ENCODE measurements at places on chromosomes 2 and 18.

GRCh38 chr2:9965119-9965822, 13.8 kb downstream of the GRHL1 start:
- DNase-seq, result no peak

- no peak for DNase-seq
Measured at GRCh38 chr2:12834239-12834638, 117.5 kb downstream of the TRIB2 start.

GRCh38 chr2:180376066-180376465, 369.0 kb upstream of the CWC22 start:
- DNase-seq, result no peak

GRCh38 chr2:181025004-181025403, 44.6 kb downstream of the UBE2E3 start:
- DNase-seq, result no peak

DNA sequence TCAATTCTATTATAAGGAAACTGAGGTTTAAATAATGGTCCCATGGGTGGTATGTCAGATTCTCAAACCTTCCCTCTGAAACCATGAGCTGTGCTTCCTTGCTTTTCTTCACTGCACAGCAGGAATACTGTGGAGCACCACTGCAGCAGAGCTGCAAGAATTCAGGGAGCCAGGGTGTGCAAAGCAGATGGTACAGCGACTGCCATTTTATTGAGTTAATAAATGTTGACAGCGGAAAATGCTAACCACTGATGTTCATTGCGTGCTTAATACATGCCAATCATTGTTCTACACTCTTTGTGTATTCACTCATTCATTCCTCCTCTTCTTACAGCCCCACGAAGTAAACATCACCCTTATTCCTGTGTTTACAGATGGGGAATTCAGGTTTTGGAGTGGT, 152.2 kb upstream of the THSD7B start:
- no peak for DNase-seq

DNA sequence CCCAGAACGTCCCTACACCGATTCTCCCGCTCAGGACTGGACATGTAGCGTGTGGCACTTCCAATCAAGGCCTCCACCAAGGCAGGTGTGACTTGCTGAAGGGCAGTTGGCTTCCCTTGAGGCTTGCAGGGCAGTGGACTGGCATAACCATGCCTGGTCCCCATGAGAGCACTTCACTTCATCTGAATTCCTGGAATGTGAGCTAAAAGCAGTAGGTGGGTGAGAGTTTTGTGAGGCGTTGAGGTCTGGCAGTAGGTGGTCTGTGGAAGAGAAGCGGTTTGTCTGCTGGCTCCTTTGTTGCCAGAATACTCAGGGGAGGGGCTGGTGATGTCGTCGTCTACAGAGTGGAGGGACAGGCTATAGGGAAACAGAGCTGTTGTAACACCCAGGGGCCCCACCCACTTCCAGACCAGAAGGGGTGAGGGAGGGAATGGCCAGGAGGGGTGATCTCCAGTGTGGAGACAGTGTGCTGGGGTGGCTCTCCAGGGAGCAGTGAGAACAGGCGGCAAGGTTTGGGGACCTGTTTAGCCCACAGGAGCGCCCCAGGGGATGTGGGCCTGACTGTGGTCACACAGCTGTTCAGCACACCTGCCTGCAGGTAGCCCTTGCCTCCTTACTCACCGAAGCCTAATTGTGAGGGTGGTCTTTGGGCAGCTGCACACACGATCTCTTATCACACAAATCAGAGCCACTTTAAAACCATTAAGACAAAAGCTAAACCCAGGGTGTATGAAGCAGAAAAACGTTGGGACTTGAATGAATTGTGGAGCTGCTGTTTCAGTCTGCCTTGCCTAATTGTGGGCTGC, 21.5 kb upstream of the ALKAL2 start:
- no peak for DNase-seq

GRCh38 chr2:157246765-157247407, 10.6 kb upstream of the GALNT5 start:
- DNase-seq, result no peak

DNA sequence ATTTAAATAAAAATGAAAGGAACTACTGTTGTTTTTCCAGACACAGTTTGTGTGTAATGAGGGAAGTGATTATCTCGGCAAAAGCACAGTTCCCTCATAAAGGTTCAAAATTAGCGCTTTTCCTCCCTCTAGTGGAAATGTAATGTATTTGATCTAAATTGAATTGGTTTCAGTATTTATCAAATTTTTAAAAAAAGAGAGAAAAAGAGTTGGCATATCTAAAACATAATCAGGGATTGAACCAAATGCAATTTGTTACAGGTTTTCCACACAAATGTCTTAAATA, 37.5 kb downstream of the CMPK2 start:
- DNase-seq, result no peak

DNA sequence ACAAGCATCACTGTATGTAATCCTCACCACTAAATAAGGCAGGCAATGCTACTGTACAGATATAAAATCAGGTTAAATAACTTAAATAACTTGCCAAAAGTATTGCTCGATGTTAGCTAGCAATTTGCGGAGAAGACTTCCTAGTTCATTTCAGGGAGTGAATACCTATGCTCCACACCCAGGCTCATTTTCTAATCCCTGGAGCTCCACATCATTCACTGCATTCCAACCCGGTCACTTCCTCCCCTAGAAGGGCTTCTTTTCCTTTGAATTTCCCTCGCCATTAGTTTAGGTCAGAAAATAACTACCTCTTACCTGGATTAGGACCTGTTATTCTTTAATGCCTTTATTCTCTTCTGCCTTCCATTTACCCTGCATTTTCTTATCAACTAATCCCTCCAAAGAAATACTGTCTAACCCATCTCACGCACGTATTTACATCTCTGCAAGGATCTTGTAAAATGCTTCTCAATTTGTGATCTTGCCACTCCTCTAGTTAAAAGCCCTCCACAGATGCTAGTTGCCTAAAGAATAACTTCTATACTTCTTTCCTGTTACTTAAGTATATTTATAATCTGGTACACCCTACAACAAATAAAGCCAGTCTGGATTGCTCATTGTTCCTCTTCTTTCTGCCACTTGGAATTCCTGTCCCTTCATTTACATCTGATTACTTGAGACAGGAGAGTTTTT, 599.8 kb downstream of the NRXN1 start:
- no peak for DNase-seq

GRCh38 chr2:238817382-238817781, 30.5 kb upstream of the TWIST2 start:
- no peak for DNase-seq

DNA sequence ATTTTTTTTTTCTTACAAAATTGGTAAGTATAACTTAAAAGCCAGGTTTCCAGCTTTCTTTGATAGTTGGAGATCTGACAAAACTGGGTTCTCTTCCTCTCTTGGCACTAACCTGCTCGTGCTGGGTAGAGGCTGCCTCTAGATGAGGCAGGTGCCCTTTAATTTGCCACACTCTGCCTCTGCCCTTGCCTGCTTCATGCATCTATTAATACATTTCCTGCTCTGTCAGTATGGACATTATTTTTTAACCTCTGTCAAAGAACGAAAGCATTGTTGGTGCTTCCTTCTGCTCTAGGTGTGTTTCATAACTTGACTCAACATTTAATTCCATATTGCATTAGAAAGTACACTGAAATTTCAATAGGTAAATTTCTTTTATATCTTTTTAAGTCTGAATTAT, 490.7 kb upstream of the ZEB2 start:
- DNase-seq, result no peak

DNA sequence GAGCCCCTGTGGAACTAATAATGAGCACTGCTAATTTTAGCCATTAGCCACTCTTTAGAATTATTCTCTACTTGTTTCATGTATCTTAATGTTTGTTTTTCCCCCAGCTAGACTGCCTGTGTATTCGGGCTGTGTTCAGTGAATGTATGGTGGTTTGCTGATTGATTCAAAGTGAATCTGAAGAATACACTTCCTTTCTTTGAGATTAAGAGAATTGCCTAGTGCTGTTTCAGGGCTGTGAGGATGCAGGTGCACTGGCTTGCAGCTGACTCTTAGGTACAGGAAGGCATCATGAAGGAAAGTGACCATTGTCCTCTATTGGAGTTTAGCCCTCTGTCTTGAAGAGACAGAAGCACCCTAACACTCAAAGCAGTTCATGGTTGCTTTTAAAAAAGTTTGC, 138.7 kb downstream of the CERS6 start:
- DNase-seq, result no peak

GRCh38 chr2:37769551-37769950, 98.1 kb upstream of the CDC42EP3 start:
- no peak for DNase-seq

- DNase-seq, result no peak
Measured at GRCh38 chr2:73516033-73516432, 126.2 kb downstream of the NAT8 start.

DNA sequence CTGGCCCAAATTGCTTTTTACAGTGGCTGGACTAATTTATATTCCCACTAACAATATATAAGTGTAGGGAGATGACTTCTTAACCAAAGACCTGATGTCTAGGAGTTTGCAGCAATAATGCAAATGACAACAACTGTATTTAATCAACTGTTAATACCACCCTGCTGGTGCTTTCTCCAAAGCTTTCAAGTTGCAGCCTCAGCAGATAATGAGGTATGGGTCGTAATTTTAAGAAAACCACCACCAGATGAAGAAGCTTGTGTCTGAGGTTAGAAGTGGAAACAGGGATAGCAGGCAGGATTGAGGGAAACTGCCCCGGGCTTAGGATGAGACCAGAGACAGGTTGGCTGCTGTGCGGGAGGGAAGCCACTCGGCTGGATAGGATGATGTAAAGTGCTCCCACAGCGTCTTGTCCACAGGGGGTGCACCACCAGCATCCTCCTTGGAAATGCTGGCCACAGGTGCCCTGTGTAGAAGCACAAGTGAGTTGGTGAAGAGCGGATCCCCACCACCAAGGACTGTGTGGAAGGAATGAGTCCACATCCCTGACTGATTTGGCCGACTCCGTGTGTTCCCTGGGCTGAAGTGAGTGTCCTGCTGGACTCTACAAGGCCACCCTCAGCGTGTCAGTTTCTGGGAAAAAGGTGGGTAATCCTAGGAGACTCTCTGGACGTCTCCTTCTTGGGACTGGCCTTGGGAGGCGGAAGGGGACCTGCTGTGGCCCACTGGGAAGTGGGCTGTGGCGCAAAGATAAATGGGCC, 76.1 kb upstream of the SMAD2 start:
- no peak for DNase-seq

DNA sequence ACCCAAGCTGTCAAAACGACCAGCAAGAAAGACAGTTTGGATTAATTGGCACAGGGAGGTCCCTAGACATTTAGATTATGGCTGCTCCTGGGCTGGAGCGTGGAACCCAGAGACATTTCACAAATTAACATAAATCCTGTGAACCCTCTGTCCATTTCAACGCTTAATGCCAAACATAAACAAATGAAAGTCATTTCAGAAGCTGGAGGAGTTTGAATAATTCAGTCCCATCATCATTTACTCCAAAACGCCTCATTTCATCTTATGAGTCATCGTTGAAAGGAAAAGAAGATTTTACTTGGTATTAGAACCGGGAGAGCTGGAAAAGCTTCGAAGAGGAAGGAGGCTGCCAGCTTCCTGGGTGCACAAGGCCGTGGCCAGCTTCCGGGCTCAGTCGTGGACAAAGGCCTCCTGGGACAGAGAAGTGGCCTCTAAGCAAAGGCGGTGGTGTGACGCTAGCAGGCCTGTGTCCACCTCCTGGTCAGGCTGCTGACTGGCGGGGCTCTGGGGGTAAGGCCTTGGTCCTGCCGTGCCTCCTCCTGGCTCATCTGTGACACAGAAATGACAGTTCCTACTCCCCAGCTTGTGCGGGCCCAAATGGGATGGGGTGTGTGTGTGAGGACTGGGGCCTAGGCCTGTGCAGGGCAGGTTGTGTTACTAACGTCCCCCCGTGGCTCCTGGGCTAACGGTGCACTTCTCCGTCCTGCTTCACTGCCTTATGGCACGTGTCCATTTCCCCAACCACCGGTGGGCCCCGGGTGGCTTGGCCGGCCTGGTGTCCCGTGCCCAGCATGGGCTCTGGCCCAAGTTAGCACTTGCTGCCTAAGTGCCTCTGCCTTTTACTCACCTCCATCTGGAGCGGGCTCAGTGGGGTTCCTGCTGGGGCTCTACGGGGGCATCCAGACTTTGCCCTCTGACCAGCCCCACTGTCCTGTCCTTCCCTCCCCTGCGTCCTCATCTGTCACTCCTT, 71.6 kb downstream of the RRM2 start:
- no peak for DNase-seq

DNA sequence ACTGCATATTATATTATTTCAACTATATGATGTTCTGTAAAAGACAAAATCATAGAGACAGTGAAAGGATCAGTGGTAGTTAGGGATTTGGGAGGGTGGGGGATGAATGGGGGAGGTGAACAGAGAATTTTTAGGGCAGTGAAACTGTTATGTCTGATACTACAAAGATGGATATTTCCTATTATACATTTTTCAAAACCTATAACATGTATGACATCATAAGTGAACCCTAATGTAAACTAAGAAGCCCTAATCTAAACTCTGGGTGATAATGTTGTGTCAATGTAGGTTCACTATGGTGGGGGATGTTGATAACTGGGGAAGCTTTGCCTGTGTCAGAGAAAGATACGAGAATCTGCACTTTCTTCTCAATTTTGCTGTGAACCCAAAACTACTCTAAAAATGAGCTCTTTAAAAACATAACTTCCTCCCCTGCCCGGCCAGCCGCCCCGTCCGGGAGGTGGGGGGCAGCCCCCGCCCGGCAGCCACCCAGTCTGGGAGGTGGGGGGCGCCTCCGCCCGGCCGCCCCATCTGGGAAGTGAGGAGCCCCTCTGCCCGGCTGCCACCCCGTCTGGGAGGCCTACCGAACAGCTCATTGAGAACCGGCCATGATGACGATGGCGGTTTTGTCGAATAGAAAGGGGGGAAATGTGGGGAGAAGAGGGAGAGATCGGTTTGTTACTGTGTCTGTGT, 234.4 kb downstream of the RPIA start:
- no peak for DNase-seq

- DNase-seq, result peak; percentile 47
Measured at GRCh38 chr2:219684721-219685689, 57.6 kb downstream of the SLC4A3 start.

DNA sequence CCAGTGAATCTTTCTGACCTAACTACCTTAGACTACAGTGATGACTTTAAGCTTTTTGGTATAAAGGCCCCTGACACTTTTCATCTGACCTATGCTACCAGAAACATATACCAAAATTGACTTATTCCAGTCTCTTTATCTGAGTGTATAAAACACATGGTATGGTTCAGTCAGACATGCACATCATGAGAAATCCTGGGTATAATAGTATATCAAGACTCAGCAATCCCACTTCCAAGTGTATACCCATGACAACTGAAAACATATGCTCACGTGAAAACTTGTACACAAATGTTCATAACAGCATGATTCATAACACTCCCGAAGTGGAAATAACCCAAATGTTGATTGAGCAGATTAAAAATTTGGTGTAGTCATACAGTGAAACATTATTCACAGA, 70.0 kb upstream of the RPRM start:
- DNase-seq, result no peak

DNA sequence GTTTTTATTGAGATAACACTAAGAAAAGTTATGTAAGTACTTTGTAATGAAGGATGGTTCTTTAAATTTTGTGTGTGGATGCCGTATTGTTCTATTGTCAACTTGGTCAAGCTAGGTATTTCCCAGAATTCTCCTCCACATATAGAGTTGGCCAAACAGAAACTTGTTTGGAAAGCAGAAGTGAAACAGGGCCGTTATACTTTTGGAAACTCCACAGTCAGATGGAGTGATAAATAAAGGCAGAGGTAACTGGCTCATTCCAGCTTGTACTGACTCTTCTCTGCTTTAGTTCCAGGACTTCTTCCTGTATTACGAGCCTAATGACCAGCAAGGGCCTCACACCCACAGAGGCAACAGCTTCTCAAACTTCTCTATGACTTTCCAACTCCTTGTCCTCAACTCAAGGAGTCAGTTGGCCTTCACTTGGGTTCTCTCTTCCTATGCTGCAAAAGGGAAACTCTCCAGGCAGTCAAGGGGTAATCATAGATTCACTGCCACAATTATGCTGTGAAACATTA, 16.4 kb upstream of the STARD7 start:
- DNase-seq, result no peak

Data from stimulated activated CD4-positive, alpha-beta T cell treated with anti-CD3 and anti-CD28 coated beads, Interleukin-4, amount 100 ng/mL, for 4 hours (primary cell).